ENCODE measurements at places on chromosomes 2 and 18.
A peak's percentile ranks its signal among the peaks of the same experiment; 100 is the strongest.

DNA sequence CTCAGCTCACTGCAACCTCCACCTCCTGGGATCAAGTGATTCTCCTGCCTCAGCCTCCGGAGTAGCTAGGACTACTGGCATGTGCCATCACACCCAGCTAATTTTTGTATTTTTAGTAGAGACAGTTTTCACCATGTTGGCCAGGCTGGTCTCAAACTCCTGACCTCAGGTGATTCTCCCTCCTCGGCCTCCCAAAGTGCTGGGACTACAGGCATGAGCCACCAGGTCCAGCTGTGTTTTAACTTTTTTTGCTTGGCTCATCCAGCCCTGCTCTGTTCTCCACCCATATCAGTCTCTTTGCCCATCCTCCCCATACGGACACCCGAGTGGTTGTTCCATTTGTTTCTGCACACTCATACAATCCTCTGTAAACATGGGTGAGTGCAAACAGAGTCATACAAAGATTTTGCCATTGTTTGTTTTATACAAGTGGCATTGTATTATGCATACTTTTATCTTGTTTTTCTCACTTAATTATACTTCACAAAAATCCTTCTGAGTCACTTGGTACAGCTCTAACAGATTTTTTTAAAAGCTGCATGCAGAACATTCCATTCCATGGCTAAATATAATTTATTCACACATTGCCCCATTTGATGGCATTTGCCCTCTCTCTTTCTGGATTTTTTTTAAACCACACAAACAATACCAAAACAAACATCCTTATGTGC is 5.3 kb downstream of the APOB start:
- DNase-seq = no peak

GRCh38 chr2:130797493-130798435 is 39.0 kb upstream of the ARHGEF4 start:
- peak; percentile 93 for DNase-seq

- DNase-seq = no peak
Observed at GRCh38 chr2:222393733-222394267, 30.5 kb upstream of the SGPP2 start.

DNA sequence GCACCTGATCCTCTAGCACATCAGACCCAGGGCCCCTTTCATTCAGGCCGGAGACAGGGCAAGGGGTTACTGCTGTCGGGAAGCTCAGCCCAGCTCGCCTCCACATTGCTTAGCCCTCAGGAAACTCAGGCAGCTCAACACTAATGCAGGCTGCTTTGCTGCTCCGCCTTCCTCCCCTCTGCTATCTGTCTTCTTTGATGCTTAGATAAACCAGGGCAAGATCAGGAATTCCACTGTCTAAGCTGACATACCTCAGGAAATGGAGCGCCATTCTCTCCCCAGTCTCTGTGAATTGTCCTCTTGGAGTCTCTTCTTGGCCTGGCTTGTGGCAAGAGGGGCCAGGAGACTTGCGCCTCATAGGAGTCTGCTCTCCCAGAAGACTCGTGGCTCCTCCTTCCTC is 25.5 kb upstream of the EXOC6B start:
- DNase-seq = no peak

DNA sequence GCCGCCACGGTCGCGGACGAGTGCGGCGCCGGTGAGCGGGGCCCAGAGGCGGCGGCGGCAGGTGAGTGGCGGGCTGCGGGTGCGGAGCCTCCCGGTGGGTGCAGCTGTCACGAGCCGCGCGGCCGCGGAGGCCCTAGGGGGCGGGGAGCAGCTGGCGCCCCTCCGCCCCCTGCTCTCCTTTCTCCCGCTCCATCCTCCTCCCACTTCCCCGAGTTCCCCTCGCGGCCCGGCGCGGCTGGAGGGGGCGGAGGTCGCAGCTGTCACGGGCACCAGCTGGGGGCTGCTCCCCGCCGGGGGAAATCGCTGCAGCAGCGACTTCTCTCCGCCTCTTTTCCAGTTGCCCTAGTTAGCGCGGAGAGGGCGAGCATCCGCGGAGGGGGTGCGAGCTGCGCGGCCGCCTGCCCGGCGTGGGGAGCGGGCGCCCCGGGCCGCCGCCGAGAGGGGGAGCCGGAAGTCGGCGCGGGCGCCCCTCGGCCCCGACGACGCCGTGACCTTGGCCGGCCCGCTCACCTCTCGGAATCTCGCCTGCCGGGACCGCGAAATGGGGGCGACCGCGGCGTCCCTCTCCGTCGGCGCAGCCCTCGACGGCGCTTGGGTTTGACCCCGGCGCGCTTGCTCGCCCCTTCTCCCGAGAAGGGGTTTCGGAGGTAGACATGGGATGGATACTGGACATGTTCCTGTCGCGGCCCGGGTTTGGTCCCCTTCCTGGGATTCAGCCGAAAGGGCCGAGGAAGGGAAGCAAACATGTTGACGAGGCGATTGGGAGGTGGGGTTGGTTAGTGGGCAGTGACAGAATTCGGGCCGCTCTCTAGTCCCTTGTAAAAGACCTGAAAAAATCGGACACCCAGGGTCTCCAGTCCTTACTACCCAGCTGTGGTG is 727 bp downstream of the NCOA1 start:
- peak; percentile 72 for DNase-seq

DNA sequence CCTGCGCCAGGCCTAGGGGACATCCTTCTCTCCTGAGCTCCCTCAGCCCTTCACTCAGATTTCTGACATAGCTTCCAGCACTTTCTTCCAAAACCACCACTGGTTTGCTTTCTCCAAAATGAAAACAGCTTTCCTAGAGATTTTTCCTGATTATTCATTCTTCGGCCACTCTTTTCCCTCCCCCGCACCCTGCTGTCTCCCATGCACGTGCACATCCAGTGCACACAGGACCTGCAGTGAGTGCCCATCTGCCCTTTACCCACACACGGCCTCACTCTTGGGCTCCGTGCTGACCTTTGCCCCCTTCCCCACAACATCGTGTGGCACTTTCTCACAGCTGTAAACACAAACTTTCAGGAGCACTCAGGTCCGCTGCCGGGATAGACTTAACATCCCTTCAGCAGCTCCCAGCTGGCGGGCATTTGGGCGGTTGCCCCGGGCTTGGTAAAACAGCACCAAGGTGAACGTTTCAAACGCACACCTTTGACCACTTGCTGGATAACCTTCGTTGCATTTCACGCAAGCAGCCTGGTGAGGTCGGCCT is 25.8 kb downstream of the KIF1A start:
- no peak for DNase-seq

GRCh38 chr2:46743021-46743420 is 172.6 kb downstream of the MCFD2 start:
- DNase-seq = no peak

DNA sequence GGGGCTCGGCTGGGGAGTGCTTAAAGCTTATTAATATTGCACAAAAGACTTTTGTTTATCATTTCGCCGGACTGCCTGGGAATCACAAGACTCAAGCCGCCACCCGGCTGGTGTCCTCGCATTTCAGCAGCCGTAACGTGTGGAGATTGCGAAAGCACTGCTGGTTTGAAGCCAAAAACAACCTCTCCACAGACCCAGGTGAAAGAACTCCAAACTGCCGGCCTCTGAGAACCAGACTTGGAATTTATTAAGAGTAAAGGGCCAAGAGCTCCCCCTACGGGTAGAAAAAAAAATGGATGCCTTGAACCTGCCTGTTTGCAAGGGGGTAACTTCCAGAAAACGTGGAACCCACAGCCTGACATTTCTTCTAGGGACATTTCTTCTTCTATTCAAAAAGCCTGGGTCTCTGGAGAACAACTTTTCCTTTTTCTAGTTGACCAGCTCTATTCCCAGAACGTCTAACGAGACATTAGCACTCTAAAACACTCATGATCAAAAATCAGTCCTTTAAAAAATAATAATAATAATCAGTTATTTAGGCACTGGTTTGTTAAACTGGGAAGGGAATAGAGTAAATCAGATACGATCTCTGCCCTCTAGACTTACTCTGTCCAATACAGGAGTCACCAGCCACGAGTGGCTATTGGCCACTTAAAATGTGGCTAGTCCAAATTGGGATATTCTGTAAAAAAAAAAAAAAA is 216.3 kb downstream of the C1D start:
- DNase-seq = peak; percentile 16

GRCh38 chr2:150028322-150028721 is 440.7 kb upstream of the MMADHC start:
- DNase-seq = no peak
